CD4-positive, alpha-beta T cell treated with Interleukin-4 for 4 hours (primary cell): ENCODE measurements at places on chromosomes 13 and 19.

GRCh38 chr13:80235967-80236302 lies 105.0 kb downstream of the SPRY2 start:
- DNase-seq, result no peak

GRCh38 chr13:100443278-100443997 lies 145.2 kb downstream of the GGACT start:
- no peak for DNase-seq

DNA sequence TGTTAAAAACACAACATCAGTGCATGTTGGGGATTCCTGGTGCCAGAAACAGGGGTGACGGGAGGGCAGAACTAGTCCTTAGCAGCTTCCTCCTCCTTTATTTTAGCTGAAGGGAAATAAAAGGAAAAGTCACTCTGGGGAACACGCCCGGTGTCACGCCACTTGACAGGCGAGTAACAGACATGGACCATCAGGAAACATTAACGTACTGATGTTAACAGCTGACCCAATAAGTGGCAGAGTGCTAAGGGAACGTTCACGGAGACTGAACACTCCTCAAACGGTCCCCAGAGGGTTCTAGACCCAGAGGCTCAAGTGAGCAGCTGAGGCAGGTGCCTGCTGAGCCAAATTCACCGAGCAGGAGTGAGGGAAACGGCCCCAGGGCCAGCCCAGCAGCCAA lies 13.9 kb upstream of the EIF3G start:
- DNase-seq, result no peak

DNA sequence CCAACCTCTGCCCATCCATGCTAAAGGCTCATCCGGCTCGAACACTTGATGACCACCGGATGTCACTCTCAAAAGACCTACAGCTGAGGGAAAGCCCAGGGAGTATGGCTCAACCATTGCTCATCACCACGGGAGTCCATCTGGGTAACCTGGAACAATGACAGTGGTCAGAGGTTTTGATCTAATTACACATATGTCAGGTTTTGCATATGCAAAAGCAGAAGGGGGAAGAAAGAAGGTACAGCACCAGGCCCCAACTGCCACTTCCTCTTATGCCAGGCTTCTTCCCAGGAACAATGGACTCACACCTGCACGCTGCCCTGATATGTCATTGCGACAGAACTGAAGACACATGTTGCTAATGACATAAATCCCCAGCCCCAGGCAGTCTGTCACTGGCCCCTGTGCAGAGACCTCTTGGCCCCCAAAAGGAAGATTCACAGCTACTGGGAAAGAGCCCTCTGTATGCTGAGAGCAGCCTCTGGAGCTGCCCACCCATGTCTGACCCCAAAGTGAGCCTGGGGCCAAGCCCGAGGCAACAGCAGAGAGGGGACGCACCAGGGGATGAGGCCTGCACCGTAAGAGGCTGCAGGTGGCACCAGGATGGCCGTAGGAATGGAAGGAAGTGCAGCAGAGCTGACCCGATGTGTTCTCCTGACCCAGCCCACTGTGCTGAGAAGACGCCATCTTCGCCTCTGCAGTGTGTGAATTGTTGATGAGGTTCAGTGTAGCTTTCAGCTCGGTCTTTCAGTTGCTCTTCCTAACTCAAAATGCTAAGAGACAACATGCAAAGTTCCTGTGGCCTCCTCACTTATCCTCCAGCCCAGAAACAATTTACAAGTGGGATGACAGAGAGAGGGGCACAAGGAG lies 26.3 kb downstream of the EPS15L1 start:
- peak; percentile 6 for DNase-seq

DNA sequence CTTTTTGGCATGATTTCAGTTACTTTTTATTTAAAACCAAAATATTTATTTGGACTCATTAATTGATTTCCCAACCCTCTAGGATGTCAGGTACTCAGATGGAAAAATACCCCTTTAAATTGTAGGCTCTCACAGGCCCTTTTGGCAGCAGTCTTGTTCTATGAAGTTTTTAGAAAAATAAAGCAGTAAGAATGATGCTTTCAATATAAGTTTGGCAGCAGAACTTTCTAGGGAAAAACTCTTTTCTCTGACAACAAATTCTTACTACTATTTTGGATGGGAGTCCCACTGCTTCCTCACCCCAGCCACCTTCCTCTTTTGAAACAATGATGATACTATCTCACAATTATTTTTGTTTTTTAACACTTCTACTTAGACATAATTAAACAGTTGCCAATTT lies 581.6 kb upstream of the SGCG start:
- no peak for DNase-seq
